ENCODE measurements at places on chromosomes 5 and 9. TPM values are rescaled to one million over a fixed set of nuclear protein-coding genes. Genes with fewer than 3 reads are reported as not detected.
A peak's percentile ranks its signal among the peaks of the same experiment; 100 is the strongest.

DNA sequence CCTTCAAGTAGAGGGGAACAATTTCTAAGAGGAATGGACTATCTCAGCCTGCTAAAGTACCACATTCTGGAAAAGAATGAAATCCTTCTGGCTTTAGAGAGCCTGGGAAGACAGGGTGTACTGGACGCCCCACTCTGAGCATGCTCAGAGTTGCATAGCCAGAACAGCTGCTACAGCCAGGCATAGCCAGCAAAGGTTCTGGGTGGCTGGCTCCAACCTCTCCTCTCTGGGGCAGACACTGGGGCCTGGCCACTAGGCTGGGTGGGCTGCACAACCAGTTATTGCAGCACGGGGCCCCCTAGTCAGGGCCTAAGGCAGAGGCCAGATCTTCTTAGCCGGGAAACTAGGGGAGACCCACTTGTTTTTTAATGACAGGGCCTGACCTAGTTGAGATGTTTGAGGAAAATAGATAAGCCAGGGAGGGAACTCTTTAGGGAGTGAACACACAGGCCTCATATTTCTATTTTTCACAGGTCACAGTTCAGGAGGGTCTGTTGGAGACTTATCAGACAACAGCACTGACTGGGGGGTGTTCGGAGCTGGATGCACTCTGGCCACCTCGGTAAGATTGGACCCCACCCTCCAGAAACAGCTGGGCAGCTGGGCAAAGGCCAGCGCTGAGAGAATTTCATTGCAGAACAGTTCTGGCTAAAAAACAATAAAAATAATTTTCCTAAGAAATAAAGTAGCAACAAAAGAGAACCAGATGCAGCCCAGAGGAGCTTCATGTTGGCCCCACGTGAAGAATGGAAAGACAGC, 142.9 kb downstream of the LPAR1 start:
- no peak for DNase-seq
- peaks cover 3% of the 10 kb centered on the region for H3K4me1 ChIP-seq
- H3K27me3 ChIP-seq = no peaks in the 10 kb centered on the region
- no peak overlapping the region for H3K4me3 ChIP-seq
- H3K27ac ChIP-seq = no peak overlapping the region
- H3K36me3 ChIP-seq = no peaks in the 10 kb centered on the region

GRCh38 chr9:89534515-89535287, 36.8 kb upstream of the SEMA4D start:
- no peaks in the 10 kb centered on the region for H3K27me3 ChIP-seq
- no peak for DNase-seq
- H3K4me1 ChIP-seq = no peaks in the 10 kb centered on the region
- no peak overlapping the region for H3K4me3 ChIP-seq

DNA sequence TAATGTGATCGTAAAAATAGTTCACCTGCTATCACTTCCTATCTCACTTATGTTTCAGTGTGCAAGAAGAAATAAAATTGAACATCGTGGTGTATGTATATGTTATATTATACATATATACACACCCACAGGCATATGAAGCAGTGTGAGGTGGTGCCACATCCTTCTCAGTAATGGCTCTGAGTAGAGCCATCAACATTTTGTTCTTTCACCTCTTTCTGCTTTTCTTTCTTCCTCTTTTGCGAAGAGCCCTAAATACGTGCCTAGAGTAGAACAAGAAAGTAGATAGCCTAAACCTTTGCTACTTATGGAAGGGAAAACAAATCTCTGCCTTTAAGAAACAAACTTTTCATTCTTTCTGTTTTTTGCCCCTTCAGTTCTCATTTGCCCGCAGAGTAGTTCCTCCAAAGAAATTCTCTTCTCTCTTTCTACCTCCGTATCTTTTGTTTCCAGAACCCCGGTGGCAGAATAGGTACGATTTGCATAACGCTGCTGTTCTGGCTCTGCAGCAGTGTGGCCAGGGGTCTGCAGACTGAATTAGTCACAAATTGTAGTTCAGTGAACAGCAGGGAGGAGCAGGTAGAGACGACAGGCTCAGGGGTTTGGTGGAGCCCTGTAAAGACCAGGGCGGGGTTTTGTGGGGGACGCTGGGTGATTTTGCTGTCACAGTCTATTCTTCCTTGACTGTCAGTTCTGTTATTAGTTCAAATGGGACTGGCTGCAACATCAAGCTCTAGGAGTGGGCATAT, 40.5 kb upstream of the PJA2 start:
- no peak overlapping the region for H3K27ac ChIP-seq
- peaks cover 14% of the 10 kb centered on the region for H3K4me1 ChIP-seq
- peak overlapping the region; percentile 18 for H3K4me3 ChIP-seq
- no peaks in the 10 kb centered on the region for H3K36me3 ChIP-seq

LRRC19 gene
- not detected for total RNA-seq

SMIM15 gene
- total RNA-seq = 29.5 TPM

Data from neural progenitor cell (in vitro differentiated cells).